ENCODE measurements at places on chromosomes 13 and 19. TPM values are rescaled to one million over a fixed set of nuclear protein-coding genes. Genes with fewer than 3 reads are reported as not detected.
A peak's percentile ranks its signal among the peaks of the same experiment; 100 is the strongest.

- DNase-seq: peak; percentile 20
These were observed 678 bp downstream of the ISOC2 start for GRCh38 chr19:55460670-55461258.

- no peak for DNase-seq
These were observed 158.0 kb downstream of the DLEU7 start for GRCh38 chr13:50685491-50685890.

- DNase-seq: no peak
These were observed 9.4 kb downstream of the ITPKC start for GRCh38 chr19:40726279-40726678.

DNA sequence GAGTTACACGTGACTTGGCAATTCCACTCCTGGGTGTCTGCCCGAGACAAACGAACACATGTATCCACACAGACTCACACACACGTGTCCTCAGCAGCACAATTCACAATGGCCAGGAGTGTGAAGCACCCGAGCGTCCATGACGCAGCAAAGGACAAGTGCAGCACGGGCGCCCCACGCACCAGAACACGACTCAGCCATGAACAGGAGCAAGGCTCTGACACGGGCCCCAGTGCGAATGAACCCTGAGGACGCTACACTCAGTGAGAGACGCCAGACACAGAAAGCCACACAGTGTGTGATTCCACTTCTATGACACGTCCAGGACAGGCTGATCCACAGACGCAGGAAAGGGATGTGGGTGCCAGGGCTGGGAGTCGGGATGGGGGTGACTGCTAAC, 36.4 kb downstream of the PIP5K1C start:
- no peak for DNase-seq

- no peak for DNase-seq
These were observed 138.3 kb downstream of the VWA8 start for GRCh38 chr13:41822560-41822959.

- DNase-seq: no peak
These were observed 19.8 kb upstream of the FXYD3 start for GRCh38 chr19:35095667-35096368.

DNA sequence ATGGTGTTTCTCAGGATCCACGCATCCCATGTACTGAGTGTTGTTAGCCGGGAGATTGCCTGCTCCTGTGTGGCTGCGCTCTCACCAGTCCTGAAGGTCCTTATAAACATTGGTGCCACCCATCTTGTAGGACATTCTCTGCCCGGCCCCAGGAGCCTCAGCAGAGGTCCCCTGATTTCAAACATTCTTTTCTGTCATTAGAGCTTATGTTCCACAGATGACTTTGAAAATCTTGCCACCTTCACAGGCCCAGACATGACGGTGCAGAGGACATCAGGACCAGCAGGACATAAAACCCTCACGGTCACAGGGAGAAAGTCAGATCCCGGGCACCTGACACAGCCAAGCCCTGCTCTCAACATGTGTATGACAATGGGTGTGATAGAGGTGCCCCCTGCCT, 33.2 kb upstream of the PEPD start:
- DNase-seq: no peak

DNA sequence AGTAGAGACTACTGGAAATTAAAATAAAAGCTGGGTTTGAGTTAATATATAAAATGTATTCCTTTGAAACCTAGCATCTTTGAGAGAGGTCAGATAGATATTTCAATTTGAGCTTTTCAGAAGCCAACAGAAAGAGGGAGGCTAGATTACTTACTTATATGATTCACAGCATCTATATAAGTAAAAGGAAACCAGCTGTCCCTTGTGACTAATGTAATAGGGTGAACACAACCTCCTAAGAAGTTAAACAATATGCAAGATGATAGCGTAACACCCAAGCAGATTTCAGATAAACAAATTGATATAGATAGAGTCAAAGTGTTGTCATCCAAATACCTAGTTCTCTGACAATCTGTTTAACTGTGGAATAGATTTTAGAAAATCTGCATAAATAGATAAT, 393.5 kb upstream of the GPC6 start:
- DNase-seq: no peak

DNA sequence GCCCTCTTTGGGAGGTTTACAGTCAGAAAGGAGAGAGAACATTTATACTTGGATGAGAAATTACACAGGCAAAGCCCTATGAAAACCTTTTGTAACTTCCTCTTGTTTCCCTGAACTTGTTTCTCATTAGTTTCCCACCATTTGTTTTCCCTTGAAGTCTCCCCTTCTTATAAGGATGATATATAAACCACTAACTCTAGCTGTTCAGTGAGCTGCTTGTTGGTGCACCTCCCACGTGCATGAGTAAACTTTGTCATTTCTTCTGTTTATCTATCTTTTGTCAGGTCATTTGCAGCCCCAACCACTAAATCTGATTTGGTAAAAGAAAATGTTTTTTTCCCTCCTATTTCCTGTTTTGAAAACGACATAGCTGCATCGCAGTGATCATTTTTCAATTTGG, 919.9 kb downstream of the SLITRK1 start:
- DNase-seq: no peak

The ICAM5 gene
- 1.9 TPM for total RNA-seq
